ENCODE measurements at places on chromosomes 1 and 21.

DNA sequence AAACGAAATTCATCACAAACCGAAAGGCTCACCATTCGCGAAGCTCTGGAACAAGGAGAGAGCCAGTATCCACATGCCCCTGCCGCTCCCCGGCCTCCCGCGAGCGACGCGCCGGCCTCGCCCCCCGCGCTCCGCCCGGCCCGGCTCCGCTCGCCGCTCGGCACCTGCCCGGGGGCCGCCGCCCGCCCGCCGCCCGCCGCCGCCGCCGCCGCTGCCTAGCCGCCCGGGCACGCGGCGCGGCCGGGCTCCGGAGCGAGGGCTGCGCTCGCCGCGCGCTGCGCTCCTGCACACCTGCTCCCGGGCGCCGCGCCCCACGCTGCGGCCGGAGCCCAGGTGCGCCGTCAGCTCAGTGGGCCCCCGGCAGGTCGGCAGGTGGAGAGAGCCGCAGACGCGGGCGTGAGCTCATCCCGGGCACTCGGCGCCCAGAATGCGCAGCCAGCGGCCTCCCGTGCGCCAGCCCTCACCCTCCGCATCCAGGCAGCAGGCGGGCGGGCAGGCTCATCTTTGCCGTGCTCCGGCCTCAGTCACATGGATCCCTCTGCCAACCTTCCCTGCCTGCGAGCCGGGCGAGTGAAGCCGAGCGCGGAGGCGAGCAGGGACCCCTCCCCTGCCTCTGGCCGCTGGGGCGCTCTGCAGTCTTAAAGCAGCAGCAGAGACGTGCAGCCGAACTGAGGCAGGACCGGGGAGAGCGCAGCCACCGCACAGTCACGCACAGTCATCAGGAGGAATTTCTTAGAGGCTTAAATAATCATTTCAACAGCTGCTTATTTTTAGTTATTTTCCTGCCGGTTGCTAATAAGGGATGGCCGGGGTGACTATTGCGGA lies at the start of gene DSCAM:
TSS of gene DSCAM (minus strand) at position 572 of the 825 bp plus-strand sequence. CDS start at position 75, 497 bp downstream.
- no peak for DNase-seq

GRCh38 chr1:221435504-221435904 lies 306.4 kb downstream of the DUSP10 start:
- DNase-seq = no peak

- DNase-seq = no peak
Observed at GRCh38 chr1:59061876-59062275, 235.0 kb upstream of the FGGY start.

DNA sequence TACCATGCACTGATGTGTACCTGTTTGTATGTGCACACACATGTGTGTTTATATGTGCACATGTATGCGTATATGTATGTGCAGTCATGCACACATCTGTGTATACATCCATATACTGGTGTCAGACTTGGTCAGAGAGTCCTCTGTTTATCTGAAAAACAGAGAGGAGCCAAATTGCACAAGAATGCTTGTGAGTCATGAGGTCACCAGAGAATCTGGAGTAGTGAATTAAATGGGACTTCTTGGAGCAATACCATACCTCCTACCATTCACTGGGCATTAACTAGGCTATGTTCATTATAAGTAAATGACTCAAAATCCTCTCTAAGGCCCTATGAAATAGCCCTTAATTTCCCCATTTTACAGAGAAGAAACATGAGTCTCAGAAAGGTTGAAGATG lies 272.1 kb upstream of the C1orf87 start:
- DNase-seq = no peak

DNA sequence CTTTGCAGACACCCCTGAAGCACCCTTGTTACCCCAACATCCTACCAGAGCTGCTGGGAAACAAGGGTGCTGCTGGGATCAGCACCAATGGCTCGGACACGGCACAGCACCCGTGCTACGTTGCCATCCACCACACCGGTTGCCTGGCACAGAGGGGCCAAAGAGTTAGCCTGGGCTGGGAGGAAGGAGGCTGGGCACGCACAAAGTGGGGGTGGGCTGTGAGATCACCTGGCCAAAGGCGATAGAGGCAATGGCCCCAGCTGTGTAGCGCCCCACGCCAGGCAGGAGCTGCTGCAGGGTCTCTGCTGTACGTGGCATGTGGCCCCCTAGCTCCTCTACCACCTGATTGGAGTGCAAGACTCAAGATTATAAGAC lies 5.6 kb downstream of the HPDL start:
- DNase-seq = no peak

DNA sequence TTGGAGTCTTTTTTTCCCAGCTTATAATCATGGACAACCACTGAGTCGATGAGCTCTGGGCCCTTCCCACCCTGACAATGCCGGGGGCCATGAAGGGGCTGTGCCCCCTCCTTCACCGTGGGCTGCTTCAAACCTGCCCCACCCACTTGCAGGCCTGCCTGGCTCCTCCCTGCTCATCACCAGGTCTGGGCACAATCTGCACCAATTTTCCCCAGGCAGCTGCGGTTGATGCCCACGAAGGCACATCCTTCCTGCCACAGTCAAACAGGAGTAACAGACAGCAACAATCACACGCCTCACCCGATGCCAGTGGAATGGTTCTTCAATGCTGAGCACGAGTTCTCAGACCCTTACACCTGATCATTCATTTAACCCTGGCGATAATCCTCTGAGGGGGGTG lies 18.9 kb downstream of the PGLYRP3 start:
- DNase-seq = no peak

DNA sequence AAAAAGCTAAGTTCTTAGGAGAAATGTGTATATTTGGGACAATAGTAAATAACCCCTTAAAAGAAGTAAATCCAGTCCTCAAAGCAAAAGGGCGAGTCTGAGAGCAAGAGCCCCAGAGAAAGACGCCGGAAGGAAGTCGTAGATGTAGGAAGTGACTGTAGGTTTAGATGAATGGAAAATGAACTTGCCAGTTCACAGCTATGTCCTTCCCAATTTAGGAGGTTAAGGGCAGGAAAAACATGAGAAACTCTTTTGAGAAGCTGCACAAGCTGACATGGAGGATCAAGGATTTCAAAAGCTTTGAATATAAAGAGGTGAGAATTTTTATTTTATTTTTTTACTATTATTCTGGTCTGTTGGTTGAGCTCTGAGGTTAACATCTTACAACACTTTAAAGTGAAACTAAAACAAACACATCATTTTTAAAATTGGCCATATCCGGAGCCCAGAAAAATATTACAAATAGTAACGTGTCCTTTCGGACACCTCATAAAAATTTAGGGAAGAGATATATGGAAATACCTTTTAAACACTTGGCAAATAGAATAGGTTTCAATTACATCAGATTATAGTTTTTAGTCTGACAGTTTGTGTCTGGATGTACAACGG lies 1178.6 kb downstream of the MRPL39 start:
- DNase-seq = no peak

DNA sequence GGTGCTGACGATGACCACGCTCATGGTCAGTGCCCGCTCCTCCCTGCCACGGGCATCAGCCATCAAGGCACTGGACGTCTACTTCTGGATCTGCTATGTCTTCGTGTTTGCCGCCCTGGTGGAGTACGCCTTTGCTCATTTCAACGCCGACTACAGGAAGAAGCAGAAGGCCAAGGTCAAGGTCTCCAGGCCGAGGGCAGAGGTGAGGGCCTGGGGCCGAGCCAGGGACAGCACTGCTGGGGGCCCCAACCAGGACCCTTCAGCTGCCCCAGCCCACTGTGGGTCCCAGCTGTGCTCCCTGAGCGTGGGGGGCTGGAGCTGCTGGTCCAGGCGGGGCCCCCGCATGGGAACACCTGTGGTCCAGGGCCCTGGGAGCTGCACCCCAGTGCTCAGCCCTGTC lies 10.4 kb downstream of the GABRD start:
- DNase-seq = no peak

GRCh38 chr1:201527879-201528278 lies 11.0 kb upstream of the NAV1 start:
- no peak for DNase-seq

- DNase-seq = peak; percentile 78
Observed at GRCh38 chr1:150149271-150150132, at the start of gene PLEKHO1. PLEKHO1 (plus strand) TSS chr1:150149916; CDS start chr1:150150258, 342 bp downstream.

- no peak for DNase-seq
Observed at GRCh38 chr1:235221653-235222375, 60.8 kb upstream of the RBM34 start.

DNA sequence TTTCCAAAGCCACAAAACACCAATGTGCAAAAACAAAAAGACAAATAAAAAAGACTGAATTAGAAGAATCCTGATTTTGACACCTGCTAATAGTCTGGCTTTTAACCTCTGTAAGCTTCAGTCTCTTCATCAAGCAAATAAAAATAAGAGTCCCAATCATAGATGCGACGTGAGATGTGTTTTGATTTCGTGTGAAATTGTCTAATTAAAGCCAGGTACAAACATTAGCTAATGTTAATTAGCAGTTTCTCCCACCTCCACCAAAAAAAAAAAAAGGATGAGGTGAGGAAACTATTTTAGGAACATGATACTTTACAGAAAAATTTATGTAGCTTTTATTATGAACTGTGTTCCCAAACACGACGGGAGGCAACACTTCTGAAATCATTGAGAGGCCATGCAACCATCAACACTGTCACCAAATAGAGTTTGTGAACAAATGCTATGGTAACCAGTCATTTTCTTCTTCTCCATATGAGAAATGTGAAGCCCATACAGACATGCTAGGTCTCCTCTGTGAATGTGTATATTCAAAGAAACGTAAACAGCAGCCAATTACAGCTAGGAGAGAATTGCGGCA lies 6.7 kb upstream of the EVI5 start:
- DNase-seq = no peak

GRCh38 chr1:147740391-147740790 lies 20.0 kb downstream of the GJA5 start:
- DNase-seq = no peak

DNA sequence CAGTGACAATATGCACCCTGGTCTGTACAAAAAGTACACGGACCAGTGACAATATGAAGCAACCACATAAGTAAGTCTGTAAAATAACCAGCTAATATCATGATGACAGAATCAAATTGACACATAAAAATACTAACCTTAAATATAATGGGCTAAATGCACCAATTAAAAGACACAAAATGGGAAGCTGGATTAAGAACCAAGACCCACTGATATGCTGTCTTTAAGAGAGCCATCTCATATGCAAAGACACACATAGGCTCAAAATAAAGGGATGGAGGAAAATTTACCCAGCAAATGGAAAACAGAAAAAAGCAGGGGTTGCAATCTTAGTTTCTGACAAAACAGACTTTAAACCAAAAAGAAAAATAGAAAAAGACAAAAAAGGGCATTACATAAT lies 70.4 kb upstream of the VCAM1 start:
- no peak for DNase-seq

GRCh38 chr1:52164604-52165003 lies 22.7 kb downstream of the ZFYVE9 start:
- no peak for DNase-seq

DNA sequence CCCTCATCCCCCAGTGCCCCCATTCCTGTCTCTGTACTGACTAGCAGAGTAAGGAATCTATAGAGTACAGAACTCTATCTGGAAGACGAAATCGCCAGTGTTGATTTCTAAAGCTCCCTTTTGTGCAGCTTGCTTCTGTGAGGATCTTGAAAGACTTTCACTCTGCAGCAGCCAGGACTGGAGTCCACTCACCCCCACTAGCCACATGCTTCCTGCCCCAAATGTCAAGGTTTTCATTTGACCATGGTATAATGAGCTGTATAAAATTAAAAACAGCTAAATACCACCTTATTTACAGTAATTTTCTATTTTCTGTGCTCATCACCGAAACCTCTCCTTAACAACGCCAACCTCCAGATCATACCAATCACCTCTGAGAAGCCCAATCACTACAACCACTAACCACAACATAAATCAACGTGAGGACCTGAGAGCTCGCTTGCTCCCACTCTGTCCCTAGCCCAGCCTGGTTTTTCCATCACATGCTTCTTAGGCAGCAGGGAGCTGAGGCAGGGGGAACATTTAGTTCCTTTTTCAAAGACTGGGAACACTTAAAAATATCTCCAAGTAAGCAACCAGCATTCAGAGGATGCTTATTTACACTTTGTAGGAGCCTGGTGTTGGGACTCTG lies 56.1 kb upstream of the IRF2BP2 start:
- no peak for DNase-seq

DNA sequence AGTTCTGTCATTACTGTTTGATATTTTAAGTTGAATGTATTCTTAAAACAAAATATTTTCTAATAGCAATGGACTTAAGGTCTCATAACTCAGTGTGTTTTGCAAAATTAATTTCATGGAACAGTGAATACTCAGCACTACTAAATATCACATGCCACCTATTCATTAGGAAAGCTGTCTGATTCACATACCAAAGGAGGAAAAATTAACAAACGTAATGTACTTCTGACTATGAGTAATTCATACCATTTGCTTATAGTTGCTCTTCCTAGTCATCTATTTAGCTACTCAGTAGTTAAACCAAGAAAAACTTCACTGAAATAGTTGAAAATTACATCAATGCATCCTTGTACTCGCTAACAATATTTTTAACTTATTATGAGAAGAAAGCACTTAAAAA lies 35.2 kb downstream of the TP53BP2 start:
- DNase-seq = no peak

- no peak for DNase-seq
Observed at GRCh38 chr1:65434760-65435159, 14.3 kb downstream of the LEPR start.

- no peak for DNase-seq
Observed at GRCh38 chr1:173948594-173948993, 31.5 kb upstream of the SERPINC1 start.

- no peak for DNase-seq
Observed at GRCh38 chr1:36938819-36939218, 95.5 kb downstream of the GRIK3 start.

- no peak for DNase-seq
Observed at GRCh38 chr21:41929248-41929647, 24.6 kb downstream of the C2CD2 start.

DNA sequence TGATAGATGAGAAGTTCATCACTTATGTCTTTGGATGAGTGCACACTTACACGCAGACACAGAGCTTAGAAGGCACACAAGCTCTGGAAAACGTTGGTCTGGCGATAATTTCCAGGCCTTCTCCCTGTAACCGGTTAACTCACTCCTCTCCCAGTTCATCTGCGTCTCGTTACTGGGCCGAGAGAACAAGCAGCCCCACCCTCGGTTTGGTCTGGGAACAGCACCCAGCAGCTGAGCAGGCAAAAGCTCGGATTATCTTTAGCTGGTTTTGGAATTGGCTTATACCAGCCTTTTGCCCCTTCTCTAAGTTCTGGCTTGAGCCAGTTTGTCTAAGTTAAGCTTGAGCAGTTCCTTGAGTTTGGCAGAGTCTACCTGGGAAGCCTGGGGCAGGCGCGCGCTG lies 27.3 kb upstream of the COL6A1 start:
- DNase-seq = no peak

- no peak for DNase-seq
Observed at GRCh38 chr1:224660074-224660473, 44.0 kb downstream of the CNIH3 start.

- DNase-seq = no peak
Observed at GRCh38 chr1:90955769-90956168, 66.1 kb downstream of the ZNF644 start.

DNA sequence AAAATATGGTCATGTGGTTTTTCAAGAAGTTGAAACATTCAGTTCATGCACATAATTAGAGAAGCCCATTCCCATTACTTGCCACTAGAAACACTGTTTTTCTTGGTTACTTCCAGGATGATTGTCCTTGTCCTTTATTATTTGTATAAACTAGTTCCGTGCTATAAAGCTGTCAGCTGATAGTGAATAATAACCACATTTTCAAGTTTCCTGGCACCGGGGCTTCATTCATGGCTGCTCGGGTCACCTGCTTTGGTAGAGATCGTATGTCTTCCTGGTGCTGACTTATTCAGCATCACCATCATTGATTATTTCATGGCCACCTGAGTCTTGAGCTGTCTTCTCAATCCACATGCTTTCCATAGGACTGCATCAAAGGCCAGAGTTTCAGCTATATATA lies 62.9 kb upstream of the ZNF326 start:
- no peak for DNase-seq

- DNase-seq = no peak
Observed at GRCh38 chr1:224644553-224645154, 28.5 kb downstream of the CNIH3 start.

Data from activated gamma-delta T cell (primary cell).